Stimulated activated CD4-positive, alpha-beta T cell treated with anti-CD3 and anti-CD28 coated beads, Interleukin-2, amount 100 ng/mL, for 24 hours (primary cell): ENCODE measurements at places on chromosomes 16 and 17.

DNA sequence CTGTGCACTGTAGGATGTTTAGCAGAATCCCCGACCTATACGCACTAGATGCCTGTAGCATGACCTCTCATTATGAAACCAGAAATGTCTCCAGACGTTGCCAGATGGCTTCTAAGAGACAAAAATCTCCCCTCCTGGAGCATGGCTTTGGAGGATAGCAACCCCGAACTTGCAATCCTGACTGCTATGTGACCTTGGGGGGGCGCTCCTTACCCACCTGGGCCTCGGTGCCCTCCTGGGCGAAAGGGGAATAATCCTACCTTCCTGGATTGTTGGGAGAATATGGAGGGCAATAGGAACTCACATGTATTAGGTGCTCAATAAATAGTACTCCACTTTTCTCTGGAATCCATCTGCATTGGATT is 8.1 kb downstream of the MRM1 start:
- DNase-seq = no peak

GRCh38 chr17:53218723-53219122 is 604.0 kb upstream of the KIF2B start:
- no peak for DNase-seq

- no peak for DNase-seq
Observed at GRCh38 chr16:77888871-77889270, 100.5 kb downstream of the VAT1L start.

DNA sequence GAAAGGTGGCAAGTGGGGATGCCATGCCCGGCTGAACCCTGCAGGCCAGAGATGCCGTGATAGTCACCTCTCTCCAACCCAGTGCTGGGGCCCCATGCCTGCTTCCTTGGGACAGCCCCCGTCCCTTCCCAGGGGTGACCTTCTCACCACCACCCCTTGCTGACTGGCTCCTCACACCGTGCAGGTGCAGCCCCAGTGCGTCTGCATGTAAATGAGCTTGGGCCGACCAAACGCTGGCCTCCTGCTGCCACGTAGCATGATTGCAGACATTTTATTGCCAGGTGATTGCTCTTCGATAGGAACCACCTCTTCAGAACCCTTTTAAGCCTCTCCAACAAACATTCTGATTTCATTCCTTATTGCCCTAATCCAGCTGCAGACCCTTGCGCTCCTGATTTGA is 32.5 kb downstream of the ASIC2 start:
- no peak for DNase-seq

DNA sequence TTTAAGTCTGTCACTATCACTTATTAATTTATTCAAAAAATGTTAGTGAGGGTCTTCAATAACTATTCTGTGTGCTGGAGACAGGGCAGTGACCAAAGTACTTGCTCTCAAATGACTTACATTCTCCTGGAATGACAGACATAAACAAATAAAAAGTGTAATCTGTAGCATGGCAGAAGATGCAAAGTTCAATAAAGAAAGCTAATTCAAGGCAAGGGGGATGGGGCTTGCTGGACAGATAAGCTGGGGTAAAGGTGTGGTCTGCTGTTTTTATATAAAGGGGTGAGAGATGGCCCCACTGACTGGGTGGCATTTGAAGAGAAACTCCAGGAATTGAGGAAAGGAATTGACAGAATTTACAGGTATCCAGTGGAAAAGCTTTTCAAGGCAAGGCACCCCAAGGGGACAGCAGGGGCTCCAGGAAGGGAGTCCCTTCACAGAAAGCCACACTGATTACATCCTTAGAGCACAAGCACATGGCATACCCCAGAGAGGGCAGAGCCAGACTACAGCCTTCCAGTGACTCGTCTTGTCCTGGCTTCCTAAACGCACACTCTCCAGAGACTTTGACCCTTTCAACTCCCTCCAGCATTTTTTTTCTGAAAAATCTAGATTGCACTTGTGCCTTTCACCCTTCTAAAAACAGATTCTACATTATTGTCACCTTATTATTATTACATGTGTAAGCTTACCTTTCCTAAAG is 123.7 kb upstream of the HS3ST3A1 start:
- DNase-seq = no peak

- no peak for DNase-seq
Observed at GRCh38 chr17:69878661-69879060, 196.4 kb upstream of the KCNJ16 start.
